NCI-H1048 (cell line): ENCODE measurements at places on chromosomes 12 and 14.

- DNase-seq: no peak
These were observed 41.6 kb downstream of the DEGS2 start for GRCh38 chr14:100117633-100118395.

- DNase-seq: no peak
These were observed 74.3 kb downstream of the RASSF8 start for GRCh38 chr12:26032719-26033241.

DNA sequence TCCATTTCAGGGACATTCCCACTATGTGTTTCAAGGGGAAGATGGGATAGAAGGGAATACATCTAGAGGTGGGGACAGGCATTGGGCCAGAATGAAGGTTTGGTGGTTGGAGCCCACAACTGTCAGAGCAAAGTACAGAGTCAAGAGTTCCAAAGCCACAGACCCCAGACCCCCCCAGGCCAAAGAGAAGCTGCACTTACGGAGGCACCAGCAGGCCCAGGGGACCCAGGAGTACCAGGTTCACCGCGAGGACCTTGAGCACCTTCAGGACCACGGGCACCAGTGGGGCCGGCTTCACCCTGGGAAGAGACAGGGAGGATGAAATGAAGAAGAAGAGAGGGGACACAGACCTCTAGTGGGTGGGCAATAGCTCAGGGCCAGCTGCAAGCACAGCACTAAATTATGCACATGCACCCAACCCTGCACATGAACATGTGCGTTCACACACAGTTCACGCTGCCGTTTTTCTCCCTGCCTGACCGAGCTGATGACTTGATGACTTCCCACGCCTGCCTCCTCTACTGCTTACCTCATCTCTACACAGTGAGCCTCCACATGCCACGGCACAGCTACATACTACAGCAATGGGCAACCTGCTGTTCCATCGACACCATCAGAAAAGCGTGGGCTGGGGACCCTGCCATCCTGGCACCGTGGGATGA lies 16.7 kb downstream of the COL2A1 start:
- DNase-seq: no peak

DNA sequence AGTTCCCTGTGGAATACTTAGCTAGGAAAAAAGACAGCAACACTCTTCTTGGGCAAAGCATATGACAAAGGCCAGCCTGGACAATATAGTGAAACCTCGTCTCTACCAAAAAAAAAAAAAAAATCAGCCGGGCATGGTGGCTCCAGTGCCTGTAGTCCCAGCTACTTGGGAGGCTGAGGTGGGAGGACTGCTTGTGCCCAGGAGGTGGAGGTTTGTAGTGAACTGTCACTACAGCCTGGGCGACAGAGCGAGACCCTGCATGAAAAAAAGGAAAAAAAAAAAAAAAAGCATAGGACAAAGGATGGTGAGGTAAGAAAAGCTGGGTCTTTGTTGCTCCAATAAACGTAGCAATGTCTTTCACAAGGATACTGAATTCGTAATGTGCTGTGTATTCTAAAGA lies 1.1 kb downstream of the TXNDC16 start:
- no peak for DNase-seq

GRCh38 chr12:28253161-28253641 lies 62.9 kb downstream of the CCDC91 start:
- DNase-seq: no peak

DNA sequence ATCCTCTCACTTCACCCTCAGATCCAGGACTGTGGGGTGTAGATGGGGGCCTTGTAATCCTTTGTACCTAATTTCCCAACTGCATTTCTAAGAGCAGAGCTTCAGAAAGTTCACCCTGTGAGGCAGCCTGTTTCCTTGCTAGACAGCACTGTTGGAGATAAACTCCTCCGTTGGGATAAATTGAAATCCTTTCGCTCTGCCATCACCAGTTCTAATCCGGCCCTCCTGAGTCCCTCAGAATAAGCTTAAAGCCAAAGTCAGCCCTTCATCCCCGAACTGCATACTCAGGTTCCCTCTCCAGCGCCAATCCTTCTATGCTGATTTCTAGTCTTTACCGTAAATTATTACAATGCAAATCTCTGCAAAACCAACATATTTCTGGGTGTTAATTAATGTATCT lies 114.7 kb downstream of the PRMT8 start:
- no peak for DNase-seq

DNA sequence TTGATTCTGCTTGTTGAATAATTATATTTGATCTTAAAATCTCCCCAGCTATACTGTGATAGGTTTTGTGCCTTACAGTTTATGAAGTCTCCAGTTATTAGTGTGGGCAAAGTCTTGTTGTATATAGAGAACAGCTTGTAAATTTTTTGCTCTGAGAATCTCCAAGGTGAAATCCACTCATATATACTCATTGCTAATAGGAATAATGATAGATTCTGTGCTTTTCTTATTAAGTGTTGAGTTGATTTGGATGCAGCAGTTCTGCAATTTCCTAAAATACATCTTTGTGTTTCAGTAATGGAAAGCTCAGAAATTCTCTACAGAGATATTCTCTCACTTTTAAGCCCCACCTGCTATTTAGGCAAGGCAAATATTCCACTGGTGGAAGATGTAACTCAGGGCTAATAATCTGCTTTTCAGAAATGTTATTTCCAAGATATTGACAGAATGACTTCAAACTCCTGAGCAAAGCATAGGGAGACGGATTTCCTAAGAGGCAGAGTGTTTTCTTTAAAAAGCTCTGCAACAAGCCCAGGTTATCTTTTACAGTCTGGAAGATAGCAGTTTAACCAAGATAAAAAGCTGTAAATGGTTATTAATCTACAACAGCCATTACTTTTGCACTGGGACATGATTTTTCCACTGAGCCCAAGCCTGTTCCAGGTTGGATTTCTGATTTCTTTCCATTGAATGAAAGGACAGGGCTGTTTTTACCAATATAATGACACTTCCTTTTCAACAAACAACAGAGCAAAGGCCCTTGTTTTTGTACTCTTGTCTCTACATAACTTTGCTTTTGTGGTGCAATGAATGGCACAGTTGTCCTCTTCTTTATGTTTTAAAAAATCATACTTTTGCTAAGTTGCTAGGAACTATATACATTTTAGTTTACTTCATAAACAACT lies 239.9 kb upstream of the ATP2B1 start:
- no peak for DNase-seq

GRCh38 chr14:71803539-71804260 lies 128.5 kb upstream of the RGS6 start:
- DNase-seq: no peak

- no peak for DNase-seq
These were observed 45.0 kb upstream of the REP15 start for GRCh38 chr12:27651201-27651600.

GRCh38 chr12:57033431-57033830 lies 16.5 kb downstream of the MYO1A start:
- no peak for DNase-seq

- no peak for DNase-seq
These were observed 601 bp downstream of the ZNF839 start for GRCh38 chr14:102320033-102320660.

DNA sequence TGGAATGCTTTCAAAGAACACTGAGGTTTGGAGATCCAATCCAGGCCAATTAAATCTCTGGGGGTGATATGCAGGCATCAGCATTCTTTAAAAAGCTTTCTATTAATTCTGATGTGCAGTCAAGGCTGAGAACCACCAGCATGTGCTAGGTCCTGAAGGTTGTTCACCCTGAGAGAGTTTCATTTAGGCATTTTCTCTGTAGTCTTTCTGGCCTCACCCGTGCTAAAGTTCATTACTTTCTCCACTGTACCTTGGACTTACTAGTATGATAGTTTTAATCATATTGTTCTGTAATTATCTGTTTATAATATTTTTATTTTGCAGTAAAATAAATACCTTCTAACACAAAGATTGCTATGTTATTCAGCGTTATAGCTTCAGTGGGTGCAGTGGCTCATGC lies 32.9 kb downstream of the SOS2 start:
- DNase-seq: no peak

GRCh38 chr12:111942557-111942956 lies 70.4 kb downstream of the TMEM116 start:
- DNase-seq: no peak

DNA sequence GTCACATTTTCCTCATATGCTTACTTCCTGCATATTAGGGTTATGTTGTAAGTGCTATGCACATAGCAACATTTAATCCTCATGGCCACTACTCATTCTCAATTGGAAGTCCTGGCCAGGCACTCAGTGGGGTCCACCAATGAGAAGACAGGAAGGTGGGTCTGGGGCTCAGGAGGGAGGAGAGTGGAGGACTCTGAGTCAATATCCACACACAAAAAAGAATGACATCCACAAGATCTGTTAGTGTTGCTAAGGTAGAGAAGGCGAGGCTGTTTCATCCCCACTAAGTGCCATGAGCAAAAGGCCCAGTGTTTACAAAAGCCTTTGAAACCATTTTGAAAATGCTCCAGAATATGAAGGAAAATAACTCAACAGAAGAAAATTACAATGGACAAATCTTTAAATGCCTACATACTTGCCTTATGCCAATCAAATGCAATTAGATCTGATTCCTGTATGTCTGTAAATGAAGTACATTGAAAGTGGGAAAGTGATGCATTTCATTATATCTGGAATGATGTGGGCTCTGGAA lies 53.9 kb downstream of the EID3 start:
- DNase-seq: no peak

DNA sequence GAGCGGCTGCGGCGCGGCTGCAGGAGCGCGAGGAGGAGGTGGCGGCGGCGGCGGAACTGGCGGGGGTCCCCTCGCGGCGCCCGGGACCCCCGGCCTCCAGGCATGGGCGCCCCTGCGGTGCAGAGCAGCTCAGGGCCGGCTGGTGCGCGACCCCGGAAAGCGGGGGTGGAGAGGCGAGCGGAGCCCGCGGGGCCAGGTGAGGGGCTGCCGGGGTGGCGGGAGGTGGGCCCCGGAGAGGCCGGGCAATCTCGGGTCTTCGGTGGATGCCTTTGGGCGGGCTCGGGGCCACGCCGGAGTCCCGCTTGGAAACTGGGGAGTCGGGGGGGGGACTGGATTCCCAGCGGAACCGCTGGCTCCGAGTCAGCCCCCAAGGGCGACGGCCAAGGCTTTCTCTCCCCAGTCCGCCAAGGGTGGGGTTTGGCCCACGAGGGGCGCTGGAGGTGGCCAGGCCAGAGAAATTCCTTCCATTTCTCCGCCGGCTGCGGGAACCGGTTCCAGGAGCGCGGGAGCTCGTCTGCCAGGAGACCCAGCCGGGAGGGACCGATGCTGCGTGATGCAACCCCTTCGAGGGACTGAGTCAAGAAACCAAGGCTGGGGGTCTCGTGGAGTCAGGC lies 13.9 kb upstream of the NR4A1 start:
- DNase-seq: no peak

DNA sequence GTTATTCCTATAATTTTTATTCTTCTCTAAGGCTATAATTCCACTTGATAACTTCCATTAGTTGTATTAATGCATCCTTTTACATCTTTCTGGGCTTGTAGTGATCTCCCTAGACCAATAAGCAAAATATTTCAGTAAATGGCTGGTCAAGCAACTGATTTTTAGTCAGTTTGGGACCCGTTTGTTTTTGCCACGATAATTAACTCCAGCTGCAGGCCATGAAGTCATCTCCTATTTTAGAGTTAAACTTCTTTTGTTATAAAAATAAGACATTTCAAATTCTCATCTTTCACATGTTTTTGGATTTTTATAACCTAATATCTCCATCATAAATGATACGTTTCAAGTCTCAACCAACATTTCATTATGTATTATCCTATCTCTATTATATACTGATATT lies 49.4 kb downstream of the MAGOHB start:
- DNase-seq: no peak

DNA sequence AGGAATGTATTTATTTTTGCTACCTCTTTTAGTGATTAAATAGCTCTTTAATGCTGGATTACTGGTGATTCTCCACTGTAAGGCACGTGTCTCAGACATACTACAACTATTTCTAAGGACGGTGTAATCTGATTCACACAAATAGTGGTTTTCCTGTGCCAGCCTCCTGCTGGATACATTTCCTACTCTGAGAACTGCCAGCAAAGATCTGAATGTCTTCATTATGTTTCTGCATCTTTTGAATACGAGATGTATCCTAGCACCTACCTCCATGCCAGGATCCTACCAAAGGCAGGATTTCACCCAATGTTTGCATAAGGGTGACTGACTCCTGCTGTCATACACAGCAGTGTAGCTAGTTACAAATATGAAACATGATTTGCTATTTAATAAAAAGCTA lies 120.6 kb downstream of the PRICKLE1 start:
- DNase-seq: no peak

DNA sequence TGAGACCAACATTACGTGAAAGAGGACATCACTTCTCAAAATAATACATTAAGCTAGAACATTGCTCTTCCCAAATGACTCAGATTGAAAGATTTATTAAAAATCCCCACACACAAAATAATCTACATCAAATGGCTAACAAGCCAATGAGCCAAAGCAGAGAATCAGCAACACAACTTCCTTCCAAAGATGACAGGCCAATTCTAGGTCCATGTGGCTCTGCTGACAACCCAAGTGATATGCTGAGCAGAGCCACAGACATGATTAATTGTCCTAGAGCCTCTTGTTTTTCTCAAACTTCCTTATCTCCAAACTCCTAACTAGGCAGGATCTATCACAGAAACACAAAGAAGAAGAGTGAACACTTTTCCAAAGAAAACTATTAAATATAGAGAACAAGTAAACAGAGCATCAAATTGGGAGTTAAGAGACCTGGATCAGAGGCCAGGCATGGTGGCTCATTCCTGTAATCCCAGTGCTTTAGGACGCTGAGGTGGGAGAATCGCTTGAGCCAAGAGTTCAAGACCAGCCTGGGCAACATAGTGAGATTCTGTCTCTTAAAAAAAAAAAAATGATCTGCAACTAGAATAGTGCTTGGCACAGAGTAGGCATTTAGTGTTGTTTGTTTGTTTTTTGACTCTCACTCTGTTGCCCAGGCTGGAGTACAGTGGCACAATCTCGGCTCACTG lies 38.5 kb downstream of the SENP1 start:
- DNase-seq: no peak

DNA sequence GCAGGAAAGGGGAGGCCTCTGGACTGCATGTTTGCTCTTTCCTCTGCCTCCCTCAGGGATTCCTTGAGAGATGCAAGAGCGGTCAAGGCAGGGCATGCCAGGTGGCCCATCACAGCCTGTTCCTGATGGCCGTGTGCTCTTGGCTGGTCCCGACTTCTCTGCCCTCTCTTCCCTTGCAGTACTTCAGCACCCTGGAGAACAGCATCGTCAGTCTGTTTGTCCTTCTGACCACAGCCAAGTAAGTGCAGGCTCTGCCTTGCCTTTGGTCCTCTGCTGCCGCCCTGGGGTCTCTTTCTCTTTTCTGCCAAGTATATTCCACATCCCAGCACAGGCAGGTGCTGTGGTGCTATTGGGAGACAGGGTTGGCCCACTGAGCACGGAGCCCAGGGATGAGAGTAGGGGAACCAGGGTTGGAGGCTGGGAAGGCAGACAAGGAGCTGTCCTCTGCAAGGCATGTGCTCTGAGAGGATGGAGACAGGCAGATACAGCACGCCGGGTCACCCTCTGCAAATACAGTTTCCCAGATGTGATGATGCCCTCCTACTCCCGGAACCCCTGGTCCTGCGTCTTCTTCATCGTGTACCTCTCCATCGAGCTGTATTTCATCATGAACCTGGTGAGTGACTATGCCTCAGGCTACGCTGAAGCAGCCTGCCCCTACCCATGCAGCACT lies 51.9 kb downstream of the TPCN1 start:
- no peak for DNase-seq
